ENCODE measurements at places on chromosomes 7 and 10.

- no peak for DNase-seq
Measured at GRCh38 chr10:92010047-92010735, 86.6 kb downstream of the BTAF1 start.

DNA sequence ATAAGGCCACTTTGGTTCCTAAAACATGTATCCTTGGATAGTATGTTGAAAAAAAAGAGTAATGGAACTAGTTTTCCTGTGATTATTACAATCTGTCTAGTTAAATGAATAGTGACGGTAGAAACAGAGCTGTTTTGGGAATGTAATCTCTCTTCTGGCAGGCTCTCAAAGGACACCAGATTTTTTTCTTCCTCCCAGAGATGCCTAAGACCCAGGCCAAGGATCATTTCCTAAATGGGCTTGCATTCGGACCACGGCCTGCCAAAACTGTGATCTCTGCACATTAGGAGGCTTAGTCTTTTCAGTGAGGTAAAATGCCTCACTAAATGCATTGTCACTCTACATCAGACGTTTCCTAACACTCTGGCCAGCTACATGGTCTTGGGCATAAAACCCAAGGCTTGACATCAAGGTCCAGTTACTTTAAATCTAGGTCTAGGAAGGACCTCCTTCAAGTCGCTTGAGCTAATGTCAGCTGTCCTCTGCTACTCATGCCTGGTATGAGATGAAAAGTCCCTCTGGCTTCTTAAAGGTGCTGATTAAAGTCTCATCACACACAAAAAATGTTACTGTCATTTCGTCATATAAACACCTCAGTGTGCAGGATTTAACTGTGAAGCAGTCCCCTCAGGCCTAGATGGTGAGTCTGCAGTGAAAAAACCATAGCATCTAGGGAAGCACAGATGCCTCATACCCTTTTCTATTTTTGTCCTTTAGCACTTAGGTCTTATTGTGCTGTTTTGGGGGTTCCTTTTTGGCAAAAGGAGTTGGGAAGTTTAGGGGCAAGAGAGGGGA is 47.7 kb downstream of the DLD start:
- no peak for DNase-seq

DNA sequence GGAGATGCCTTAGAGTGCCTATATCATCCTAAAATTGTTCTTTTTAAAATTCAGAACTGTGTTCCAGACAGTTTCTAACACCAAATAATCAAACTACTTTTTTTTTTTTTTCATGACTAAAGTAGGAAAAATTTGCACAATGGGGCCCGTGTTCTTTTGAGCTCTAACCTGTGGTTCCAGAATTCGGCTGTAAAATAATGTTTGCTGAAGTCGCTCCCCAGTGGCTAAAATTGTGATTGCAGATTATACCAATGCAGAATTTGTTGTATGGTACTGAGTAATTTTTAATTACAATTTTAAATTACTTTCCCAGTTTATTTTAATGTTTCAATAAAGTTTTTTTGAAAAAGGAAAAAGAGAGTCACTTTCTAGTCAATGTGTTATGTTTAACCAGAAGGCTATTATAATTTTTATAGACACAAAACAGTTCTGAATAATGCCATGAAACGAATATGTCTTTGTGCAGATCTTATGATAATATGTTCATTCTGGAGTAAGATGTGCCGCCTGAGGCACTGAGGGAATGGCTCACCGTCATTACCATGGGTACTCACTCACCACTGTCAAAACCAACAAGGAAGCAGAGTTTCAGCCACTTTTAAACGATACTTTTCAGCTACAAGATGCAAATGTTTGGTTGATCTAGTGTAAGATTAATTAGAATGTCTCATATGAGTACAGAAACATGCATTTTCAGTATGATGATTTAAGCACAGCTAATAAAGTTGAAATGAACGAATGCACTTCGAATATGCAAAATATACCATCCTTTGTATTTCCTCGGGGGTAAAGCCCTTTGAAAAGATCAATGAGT is 173.6 kb downstream of the PRKCQ start:
- DNase-seq = no peak

- no peak for DNase-seq
Measured at GRCh38 chr10:30151581-30152389, 92.4 kb upstream of the JCAD start.

GRCh38 chr10:122350893-122351292 is 23.6 kb upstream of the PLEKHA1 start:
- no peak for DNase-seq
